ENCODE measurements at places on chromosomes 7 and 10.

GRCh38 chr7:1758859-1759521, 88.9 kb downstream of the ELFN1 start:
- no peak for DNase-seq

DNA sequence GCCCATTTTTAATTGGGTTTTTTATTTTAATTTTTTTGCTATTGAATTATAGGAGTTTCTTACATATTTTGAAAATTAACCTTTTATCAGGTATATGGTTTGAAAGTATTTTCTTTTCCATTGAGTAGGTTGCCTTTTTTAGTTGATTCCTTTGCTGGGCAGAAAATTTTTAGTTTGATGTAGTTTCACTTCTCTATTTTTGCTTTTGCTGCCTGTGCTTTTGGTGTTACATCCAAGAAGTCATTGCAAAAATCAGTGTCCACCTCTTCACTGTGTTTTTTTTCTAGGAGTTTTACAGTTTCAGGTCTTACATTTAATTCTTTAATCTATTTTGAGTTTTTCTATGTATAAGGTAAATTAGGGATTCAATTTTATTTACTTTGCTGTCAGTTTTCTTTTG, 129.8 kb upstream of the FERD3L start:
- no peak for DNase-seq

DNA sequence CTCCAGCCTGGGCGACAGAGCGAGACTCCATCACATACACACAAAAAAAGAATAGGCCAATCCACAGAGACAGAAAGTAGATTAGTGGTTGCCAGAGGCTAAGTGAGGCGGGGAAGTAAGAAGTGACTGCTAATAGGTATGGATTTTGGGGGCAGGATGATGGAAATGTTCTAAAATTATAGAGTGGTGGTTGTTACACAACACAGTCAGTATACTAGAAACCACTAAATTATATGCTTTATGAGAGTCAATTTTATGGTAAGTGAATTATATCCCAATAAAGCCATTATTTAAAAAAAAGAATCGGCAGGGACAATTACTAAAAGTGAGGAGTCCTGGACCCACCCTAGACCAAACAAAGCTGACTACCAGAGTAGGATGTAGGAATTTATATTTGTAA, 24.3 kb downstream of the DENND2A start:
- DNase-seq: no peak

DNA sequence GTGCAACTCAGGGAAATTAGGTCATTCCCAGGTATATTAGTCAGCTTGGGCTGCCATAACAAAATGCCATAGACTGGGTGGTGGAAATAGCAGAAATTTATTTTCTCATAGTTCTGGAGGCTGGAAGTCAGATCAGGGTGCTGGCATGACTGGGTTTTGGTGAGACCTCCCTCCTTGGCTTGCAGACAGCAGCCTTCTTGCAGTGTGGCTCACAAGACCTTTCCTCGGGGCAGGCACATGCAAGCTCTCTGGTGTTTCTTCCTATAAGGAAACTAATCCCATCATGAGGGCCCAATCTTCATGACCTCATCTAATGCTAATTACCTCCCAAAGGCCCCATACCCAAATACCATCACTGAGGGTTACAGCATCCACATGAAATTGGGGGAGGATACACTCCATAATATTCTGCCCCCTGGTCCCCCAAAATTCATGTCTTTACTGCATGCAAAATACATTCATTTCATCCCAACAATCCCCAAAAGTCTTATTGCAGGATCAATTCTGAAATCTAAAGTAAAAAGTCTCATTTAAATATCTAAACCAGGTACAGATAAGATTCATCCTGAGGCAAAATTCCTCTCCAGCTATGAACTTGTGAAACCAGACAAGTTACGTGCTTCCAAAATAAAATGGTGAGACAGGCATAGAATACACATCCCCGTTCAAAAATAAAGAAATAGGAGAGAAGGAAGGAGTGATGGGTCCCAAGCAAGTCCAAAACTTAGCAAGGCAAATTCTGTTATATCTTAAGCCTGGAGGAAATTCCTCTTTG, 17.4 kb upstream of the CBLL1 start:
- DNase-seq: no peak

- DNase-seq: no peak
These were observed 51.2 kb upstream of the TMEM229A start for GRCh38 chr7:124084024-124084423.

- DNase-seq: peak; percentile 77
These were observed 86.4 kb downstream of the MYL10 start for GRCh38 chr7:101542527-101543241.

DNA sequence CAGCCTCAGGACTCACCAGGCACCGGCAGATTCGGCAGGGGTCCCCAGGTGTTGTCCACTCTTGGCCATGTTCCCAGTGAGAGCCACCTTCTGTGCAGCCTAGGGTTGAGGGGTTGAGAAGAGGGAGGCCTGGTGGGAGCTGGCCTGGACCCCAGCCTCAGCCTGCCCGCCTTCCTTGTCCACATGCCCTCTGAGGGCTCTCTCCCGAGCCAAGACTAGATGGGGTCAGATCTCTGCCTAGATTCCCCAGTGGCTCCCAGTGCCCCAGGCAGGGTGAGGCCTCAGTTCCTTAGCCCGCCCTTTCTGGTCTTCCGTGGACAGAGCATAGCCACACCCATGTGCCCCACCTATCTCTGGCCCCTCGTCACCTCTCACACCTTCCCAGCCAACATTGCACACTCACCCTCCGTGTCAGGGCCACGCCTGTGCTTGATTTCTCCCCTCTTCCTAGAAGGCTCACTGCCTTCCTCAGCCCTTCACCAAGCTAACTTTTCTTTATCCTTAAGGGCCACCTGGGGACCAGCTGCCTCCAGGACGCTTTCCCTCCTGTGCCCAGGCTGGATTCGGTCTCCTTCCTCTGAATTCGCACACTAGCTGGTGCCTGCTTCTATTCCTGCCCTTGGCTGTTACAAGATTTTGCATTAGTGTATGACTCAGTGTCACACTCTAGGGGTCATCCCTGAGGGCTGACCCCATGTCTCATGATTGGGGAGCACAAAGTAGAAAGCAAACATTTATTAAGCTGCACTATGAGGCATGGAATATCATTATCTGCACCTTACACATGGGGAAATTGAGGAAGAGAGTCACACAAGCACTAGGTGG, 7.5 kb downstream of the KCP start:
- DNase-seq: no peak
